ENCODE measurements at places on chromosomes 7 and 10.

DNA sequence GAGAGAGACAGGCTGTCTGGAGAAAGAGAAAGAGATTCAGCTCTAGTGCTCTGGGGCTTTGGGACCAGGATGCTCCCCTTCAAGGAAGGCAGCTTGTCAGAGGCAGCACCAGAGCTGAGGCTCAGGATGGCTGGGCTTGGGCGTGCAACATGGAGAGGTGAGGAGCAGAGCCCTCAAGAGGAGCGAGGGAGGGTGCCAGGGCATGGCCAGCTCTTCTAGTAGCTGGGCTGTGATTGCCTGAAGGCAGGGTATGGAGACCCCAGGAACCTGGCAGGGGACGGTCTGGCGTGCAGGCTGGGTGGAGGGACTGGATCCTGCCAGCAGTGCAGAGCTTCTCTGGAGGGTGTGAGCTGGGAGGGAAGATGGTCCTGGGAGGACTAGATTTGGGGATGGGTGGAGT lies 40.2 kb downstream of the ANTXRL start:
- DNase-seq, result no peak

DNA sequence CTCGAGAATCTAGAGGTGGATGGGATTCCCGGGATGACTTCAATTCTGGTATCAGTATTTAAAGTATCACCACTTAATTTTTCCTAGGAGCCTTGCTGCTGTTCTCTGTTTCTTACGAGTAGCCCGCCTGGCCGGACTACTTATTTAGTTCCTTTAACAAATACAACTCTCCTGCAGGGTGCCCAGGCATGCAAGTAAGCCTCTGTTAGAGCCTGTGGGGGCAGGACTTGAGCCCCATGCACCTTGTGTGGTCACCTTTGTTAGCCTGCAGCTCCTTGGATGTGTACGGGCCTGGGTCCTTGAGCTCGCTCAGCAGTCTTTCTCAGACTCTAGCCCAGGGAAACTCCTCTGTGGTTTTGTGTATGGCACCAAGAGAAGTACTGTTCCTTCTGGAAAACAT lies 16.1 kb downstream of the EIF4H start:
- no peak for DNase-seq

- DNase-seq, result no peak
These were observed 63.7 kb downstream of the SP8 start for GRCh38 chr7:20722941-20723340.

- no peak for DNase-seq
These were observed 9.4 kb downstream of the ING3 start for GRCh38 chr7:120959929-120960484.

- no peak for DNase-seq
These were observed 38.5 kb downstream of the ERCC6 start for GRCh38 chr10:49500412-49500811.

DNA sequence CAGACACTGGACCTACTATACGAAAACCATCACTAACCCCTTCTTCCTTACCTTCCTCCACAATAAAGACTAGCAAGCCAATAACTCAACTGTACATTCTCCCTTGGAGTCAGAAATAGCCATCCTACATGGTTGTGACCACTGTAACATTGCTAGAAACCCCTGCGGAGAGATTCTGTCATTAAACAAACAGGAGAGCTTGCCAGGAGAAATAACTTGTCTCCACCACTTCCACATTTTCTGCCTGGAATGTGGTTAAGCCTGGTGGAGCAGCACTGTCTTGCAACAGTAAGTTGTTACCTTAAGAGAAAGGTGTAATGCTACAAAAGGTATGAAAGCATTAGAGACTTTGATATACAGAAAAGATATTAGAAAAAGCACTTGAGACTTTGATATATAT lies 45.8 kb downstream of the THSD7A start:
- DNase-seq, result no peak

GRCh38 chr7:153370092-153370491 lies 610.5 kb downstream of the ACTR3B start:
- DNase-seq, result no peak

DNA sequence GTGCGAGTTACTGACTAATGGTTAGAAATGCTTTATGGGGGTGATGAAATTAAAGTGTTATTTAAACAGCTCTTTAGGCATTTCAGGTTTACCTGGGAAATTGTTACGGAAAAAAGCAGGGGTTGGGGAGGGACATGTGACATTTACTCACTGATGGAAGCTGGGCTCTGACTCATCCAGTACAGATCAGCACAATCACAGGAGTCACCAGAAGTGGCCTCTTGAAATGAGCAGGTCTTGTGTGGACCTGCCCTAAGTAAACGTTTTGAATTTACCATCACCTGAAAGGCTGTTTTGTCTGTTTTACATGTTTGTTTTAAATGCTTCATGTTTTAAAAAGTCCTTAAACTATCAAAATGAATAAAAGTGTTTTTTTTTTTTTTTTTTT lies 2.3 kb downstream of the GLRX3 start:
- DNase-seq, result no peak

GRCh38 chr7:154259396-154259795 lies 207.2 kb downstream of the DPP6 start:
- no peak for DNase-seq

- DNase-seq, result no peak
These were observed 95.3 kb downstream of the LRRC4 start for GRCh38 chr7:127935847-127936376.

DNA sequence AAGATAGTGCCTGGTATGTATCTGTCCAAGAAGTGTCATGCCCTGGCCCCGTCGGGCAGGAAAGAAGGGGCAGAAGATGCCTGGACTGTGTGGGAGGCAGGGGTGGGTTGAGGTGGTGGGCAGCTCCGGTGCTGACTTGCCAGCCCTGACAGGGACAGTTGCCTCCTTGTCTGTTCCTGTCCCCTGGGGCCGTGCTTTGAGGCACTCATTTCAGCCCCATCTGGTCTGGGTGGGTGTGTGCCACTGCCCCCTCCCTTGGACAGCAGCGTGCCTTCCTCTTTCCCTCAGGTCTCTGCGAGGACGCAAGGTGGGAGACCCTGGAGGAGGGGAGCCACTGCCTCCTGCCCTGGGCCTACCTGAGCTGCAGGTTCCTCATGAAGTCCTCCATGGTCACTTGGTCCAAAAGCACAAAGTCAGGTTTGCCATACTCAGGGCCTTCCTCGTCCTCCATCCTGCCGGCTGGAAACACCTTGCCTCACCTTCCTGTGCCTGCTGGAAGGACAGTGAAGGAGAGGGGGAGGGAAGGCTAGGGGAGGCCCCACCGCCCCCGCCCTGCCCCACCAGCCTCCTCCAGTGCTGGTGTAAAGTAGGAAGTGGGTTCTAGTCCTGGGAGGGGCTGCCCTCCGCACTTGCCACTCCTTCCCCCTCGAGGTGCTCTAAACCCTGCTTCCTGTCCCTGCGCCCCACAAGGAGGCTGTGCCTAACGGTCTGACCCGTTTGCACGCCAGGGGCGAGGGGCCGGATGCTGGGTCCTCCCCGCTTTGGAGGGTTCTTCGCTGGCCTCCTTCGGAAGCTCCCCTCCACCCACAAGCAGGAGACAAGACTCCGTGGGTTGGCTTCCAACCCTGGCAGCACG lies at the start of gene MYO1G:
TSS of gene MYO1G (minus strand) at position 505 of the 856 bp plus-strand sequence. CDS start at position 451, 54 bp downstream.
- peak; percentile 87 for DNase-seq

DNA sequence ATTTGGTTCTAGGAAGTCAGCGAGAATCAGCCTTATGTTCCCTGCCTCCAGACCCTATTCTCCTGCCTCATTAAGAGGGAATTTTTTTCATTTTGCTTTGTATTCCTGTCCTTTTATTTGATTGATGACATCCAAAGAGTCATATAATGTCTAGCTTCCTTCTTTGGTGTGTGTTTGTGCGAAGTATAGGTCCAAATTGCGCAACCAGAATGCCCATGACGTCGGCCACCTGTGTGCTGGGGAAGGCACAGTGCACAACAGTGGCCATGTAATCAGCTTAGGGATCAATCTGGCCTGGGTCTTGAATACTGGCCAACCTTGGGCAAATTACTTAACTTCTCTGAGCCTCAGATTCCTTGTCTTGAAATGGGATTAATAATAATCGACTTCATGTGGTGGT lies 206.2 kb downstream of the VTI1A start:
- no peak for DNase-seq

- no peak for DNase-seq
These were observed 75.4 kb downstream of the PROSER2 start for GRCh38 chr10:11898372-11899066.

- no peak for DNase-seq
These were observed 129.0 kb downstream of the HERPUD2 start for GRCh38 chr7:35565927-35566326.

DNA sequence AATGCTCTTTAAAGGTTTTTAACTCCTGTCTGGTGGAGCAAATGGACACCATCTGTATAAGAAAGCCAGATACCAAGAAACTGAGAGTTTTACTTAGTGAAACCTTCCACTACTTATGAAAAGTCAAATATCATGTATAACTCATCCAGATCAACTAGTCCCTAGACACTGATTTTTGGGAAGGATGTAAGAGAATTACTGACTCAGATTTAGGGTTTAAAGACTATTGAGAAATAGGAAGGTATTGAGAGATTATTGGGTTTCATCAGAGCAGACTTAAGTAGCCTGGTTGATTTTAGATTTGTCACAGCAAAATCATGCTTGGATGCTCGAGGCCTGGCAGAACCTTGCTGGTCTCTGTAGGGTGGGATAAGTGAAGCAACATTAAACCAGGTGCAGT lies 3.1 kb downstream of the CSTF2T start:
- DNase-seq, result no peak

DNA sequence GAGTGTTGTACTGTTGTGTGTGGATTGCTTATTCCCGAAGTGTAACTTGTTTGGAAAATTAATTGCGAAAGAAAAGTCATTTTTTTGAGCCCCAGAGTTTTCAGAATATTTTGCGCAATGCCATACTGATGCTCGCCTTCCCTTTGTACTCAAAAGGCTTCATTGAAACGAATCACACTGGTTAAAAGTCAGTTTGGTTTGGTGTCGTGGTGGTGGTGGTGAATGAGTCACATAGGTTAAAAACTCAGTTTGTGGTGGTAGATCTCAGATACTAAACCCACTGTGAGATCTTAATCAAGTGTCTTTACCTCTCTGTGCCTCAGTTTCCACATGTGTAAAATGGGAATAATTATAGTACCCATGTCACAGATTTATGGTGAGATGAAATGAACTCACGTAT lies 61.1 kb upstream of the IL6 start:
- DNase-seq, result no peak

GRCh38 chr7:70893422-70893821 lies 238.5 kb upstream of the GALNT17 start:
- DNase-seq, result no peak

- no peak for DNase-seq
These were observed 847 bp upstream of the SCIN start for GRCh38 chr7:12569673-12570072.

DNA sequence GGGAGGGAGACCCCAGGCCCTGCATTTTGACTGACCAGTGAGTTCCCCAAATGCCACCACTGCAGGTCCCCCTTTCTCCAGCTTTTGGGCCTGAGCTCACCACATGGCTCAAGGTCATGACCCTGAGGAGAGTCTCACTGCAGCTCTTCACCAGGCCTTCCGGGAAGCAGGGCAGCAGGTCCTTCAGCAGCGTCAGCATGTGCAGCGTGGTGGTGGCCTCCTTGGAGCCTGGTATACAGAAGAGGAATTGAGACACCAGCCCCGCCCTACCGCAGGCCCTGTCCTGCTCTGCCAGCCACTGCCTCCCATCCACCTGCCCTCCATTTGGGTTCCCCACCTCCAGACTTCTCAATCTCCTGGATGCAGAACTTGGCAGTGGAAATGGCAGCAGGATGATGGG lies 13.0 kb downstream of the RRP12 start:
- DNase-seq, result no peak

- DNase-seq, result no peak
These were observed 4.2 kb upstream of the NKX1-2 start for GRCh38 chr10:124453960-124454610.

GRCh38 chr7:129271500-129272355 lies 46.9 kb downstream of the AHCYL2 start:
- peak; percentile 24 for DNase-seq

GRCh38 chr10:68668231-68668630 lies 52.8 kb upstream of the CCAR1 start:
- no peak for DNase-seq

DNA sequence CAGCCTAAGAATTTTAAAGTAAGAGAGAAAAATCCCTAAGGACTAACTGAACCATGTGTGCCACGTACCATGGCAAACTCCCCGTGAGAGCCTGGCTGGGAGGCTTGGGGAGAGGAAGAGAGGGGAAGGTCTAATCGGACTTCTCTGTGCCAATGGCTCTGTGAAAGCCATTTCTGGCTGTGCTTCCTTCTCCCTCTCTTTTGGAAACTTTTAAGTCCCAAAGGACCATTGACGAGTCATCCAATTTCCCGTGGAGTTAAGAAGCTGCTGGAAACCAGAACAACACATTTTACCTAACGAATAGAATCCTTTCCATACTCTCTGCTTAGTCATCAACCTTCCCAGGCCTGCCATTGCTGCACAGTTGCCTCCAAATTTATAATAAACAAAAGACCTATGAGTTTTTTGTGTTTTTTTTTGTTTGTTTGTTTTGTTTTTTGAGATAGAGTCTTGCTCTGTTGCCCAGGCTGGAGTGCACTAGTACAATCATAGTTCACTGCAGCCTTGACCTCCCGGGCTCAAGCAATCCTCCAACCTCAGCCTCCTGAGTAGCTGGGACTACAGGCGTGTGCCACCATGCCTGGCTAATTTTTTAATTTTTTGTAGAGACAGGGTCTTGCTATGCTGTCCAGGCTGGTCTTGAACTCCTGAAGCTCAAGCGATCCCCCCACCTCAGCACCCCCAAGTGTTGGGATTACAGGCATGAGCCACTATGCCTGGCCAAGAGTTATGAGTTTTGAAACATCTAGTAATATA lies 13.2 kb downstream of the LAMB1 start:
- no peak for DNase-seq

DNA sequence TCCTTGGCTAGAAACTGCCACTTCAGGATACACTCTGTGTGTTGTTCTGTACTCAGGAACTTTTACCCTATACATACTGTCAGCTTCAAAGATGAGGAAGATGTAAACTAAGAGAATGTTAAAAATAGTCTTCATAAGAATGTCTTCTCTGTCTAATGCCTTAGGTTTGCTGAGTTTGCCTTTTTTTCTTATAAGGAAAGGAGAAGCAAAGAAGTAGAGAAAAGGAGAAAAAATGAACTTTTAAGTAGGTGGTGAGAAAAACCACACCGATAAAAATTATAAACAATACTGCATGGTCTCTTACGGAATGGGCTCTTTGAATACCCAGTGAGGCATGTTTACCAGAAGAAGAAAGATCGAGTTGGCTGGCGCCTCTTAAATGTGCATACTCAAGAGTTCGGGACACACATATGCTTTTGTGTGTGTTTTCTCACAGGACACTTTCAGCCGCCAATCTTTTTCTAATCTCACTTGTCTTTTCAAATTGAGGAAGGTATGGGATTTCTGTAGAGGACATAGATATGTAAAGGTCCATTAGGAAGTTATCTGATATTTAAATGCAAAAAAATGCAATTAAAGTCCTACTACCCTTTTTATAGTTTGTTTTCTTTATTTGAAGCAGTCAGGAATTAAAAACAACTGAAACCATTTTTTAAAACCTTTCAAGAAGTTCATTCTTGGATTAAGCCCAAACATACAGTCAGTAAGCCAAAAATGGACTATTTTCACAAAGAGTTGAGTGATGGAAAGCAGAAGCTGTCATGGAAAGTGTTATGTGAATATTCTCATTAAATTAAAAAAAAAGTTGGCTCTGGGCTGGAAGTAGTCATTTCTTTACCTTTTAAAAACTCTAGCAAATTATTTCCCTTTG lies 100.6 kb upstream of the MDFIC start:
- no peak for DNase-seq

- no peak for DNase-seq
These were observed 250.4 kb downstream of the DNAJB6 start for GRCh38 chr7:157587051-157587804.

- DNase-seq, result no peak
These were observed 105.7 kb downstream of the DNAJB6 start for GRCh38 chr7:157442456-157442855.
